Mesothelial cell of epicardium (in vitro differentiated cells): ENCODE measurements at places on chromosomes 2 and 18.

DNA sequence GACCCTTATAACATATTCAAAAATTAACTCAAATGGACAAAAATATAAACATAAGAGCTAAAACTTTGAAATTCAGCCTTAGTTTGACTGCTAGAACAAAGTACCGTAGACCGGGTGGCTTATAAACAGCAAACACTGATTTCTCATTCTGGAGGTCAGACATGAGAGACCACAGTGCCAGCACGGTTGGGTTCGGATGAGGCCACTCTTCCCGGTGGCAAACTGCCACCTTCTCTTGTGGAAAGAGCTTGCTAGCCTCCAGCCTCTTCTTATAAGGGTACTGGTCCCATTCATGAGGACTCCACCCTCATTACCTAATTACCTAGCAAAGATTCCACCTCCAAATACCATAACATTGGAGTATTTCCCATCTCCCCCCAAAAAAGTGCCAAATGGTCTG is 91.3 kb downstream of the FAM210A start:
- H3K4me3 ChIP-seq = no peak overlapping the region
- no peak for DNase-seq
- H3K27me3 ChIP-seq = no peaks in the 10 kb centered on the region

DNA sequence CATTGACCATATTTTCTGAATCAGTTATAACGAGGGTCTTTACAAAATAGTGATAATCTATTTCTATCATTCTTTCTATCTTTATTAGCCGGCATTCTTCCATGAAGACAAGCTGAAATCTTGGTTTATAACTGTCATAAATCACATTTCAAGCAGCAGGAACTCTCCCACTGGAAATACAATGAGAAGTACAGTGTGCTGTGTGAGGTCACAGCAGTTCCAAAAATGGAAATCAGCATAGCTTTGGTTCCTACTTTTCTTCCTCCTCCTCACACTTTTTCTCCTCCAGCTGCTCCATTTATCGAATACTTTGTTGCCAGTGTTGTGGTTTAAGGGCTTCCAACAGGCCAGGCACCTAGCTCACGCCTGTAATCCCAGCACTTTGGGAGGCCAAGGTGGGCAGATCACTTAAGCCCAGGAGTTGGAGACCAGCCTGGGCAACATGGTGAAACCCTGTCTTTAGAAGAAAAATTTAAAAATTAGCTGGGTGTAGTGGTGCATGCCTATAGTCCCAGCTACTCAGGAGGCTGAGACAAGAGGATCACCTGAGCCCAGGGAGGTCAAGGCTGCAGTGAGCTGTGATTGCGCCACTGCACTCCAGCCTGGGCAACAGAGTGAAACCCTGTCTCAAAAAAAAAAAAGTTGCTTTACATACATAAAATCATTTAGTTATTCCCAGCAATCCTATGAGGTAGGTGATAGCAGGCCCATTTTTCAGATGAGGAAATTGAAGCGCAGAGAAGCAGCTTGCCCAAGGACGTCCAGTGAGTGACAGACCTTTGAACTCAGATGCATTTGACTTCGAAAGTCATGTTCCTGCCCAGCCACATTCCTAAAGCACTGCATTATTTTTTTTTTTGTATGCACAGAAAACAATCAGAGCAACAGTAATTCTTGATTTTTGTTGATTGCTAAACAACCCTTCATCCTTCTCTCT is 34.0 kb upstream of the GPR55 start:
- H3K4me1 ChIP-seq = peaks cover 11% of the 10 kb centered on the region
- H3K4me3 ChIP-seq = peak overlapping the region; percentile 16
- no peaks in the 10 kb centered on the region for H3K36me3 ChIP-seq

GRCh38 chr2:46772500-46772899 is 143.1 kb downstream of the MCFD2 start:
- no peak for DNase-seq
- no peaks in the 10 kb centered on the region for H3K27me3 ChIP-seq
- H3K4me3 ChIP-seq = no peak overlapping the region
- H3K27ac ChIP-seq = no peak overlapping the region

DNA sequence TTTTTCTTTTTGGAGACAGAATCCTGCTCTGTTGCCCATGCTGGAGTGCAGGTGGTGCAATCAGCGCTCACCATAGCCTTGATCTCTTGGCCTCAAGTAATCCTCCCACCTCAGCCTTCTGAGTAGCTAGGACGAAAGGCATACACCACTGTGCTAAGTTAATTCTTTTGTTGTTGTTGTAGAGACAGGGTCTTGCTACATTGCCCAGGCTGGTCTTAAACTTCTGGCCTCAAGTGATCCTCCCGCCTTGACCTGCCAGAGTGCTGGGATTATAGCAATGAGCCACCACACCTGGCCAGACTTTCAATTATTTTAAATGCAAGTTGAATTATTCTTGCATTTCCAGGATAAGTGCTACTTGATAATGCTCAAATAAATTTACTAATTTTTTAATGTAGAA is 126.5 kb downstream of the DTNB start:
- H3K27ac ChIP-seq = no peak overlapping the region
- H3K27me3 ChIP-seq = no peaks in the 10 kb centered on the region
- H3K4me3 ChIP-seq = no peak overlapping the region
- no peak for DNase-seq
- no peaks in the 10 kb centered on the region for H3K36me3 ChIP-seq
- H3K4me1 ChIP-seq = peaks cover 10% of the 10 kb centered on the region

DNA sequence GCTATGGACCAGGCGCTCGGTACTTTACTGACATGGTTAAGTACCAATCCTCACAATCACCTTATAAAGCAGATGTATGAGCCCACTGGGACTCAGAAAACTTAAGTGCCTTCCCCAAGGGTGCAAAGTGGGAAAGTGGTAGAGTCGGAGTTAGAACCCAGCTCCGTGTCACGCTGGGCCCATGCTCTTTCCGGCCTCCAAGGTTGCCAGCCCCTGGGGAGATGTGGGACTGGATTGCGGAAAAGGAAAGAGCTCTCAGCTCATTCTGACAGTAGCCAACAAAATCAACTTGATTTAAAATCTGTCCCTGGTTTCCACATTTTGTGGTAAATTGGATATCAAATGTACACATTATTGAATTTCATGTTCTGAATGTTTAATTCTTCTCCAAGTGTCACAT is 403.8 kb downstream of the DCDC2C start:
- H3K27me3 ChIP-seq = peaks cover 12% of the 10 kb centered on the region
- no peak overlapping the region for H3K27ac ChIP-seq
- no peaks in the 10 kb centered on the region for H3K36me3 ChIP-seq
- no peaks in the 10 kb centered on the region for H3K4me1 ChIP-seq

- no peaks in the 10 kb centered on the region for H3K36me3 ChIP-seq
- H3K4me1 ChIP-seq = peaks cover 61% of the 10 kb centered on the region
- H3K27ac ChIP-seq = no peak overlapping the region
Observed at GRCh38 chr18:10064267-10064666, 150.5 kb downstream of the VAPA start.

DNA sequence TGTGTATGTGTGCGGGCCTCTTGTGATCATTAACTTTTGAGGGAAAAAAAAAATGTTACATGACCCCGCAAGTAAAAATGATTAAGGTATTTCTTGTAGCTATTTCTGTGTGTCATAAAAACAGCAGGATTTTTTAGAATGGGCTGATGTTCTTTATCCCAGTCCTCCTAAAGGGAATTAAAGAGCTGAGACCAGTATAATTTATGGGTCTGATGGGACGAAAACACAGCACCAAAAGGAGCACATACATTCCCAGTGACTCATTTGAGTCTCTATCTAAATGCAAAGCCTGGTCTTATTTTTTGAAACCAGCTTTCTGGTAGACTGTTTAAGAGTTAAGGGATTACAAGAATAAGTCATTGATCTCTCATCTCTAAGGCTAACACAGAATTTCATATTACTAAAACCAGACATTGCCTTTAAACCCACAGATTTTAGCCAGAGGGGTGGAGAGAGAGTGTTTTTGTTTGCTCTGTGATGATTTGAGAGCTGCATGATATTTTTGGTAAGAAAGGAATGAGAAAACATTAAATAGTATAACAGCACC is 342.3 kb upstream of the EPHA4 start:
- no peak for DNase-seq
- H3K4me3 ChIP-seq = no peak overlapping the region
- no peaks in the 10 kb centered on the region for H3K36me3 ChIP-seq
- H3K27me3 ChIP-seq = no peaks in the 10 kb centered on the region
- H3K27ac ChIP-seq = peak overlapping the region; percentile 37

- H3K27me3 ChIP-seq = no peaks in the 10 kb centered on the region
- H3K4me1 ChIP-seq = no peaks in the 10 kb centered on the region
- peaks cover 1% of the 10 kb centered on the region for H3K36me3 ChIP-seq
- no peak for DNase-seq
- H3K27ac ChIP-seq = no peak overlapping the region
Observed at GRCh38 chr2:207937823-207938222, 87.5 kb downstream of the PLEKHM3 start.

DNA sequence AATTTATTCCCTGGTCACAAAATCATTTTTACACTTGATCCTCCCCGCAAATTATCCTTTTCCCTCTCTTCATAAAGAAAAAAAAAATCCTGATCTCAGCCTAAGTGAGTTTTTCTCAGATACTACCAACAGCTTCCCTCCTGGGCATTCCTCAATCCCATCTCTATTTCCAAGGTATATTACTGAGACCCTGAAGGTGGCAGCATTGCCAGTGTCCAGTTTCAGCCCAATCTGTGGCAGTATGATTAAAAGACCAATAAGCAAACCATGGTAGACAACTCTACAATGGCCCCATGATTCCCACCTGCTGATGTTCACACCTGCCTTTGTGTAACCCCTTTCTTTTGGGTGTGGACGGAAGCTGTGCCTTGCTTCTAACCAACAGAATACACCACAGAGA is 45.1 kb downstream of the CCDC93 start:
- H3K4me1 ChIP-seq = peaks cover 6% of the 10 kb centered on the region
- H3K27me3 ChIP-seq = no peaks in the 10 kb centered on the region
- peaks cover 22% of the 10 kb centered on the region for H3K36me3 ChIP-seq

- H3K36me3 ChIP-seq = no peaks in the 10 kb centered on the region
- DNase-seq = no peak
- H3K4me3 ChIP-seq = no peak overlapping the region
- H3K27me3 ChIP-seq = peaks cover 8% of the 10 kb centered on the region
Observed at GRCh38 chr2:98149333-98149697, 62.3 kb downstream of the VWA3B start.

DNA sequence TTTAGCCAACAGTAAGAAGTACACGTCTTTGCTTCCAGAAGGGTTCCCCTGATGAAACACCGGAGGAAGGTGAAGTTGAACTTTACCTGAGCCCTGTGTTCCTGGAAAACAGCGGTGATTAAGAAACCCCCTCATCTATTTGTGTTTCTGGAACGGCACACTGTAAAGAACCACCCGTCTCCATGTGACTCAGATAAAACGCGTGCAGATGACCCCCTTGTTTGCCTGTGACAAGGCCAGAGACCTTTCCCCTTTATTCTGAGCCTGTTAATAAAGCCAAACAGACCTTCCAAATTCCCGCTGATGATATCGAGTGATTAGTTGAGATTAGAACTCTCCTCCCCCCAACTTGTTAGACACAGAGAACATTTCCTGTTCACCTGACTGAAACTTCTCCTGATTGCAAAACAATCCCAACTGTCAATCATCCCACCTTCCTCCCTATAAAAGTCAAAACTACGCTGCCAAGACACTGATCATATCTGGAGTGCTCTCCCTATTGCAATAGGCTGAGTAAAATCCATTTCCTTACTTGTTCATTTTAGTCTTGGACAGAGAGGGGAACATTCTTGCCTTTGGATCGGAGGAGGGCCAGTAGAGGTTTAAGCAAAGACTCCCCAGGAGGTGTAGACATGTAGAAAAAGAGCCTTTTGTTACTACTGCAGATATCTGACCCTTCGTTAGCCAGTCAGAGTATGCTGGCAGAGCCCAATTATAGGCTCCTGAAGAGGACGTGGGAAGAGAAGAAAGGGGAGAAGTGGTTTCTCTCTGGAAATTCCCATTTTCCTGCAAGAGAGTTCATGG is 914 bp upstream of the IWS1 start:
- H3K4me1 ChIP-seq = peaks cover 15% of the 10 kb centered on the region
- peak overlapping the region; percentile 93 for H3K4me3 ChIP-seq
- peak overlapping the region; percentile 100 for H3K27ac ChIP-seq
- H3K36me3 ChIP-seq = peaks cover 4% of the 10 kb centered on the region
- peaks cover 12% of the 10 kb centered on the region for H3K27me3 ChIP-seq

- H3K4me3 ChIP-seq = no peak overlapping the region
- no peak for DNase-seq
- H3K36me3 ChIP-seq = peaks cover 16% of the 10 kb centered on the region
- no peak overlapping the region for H3K27ac ChIP-seq
- peaks cover 18% of the 10 kb centered on the region for H3K4me1 ChIP-seq
Observed at GRCh38 chr18:2985628-2986027, 27.3 kb downstream of the LPIN2 start.

- peaks cover 26% of the 10 kb centered on the region for H3K4me1 ChIP-seq
- DNase-seq = peak; percentile 70
- H3K36me3 ChIP-seq = no peaks in the 10 kb centered on the region
- H3K4me3 ChIP-seq = peak overlapping the region; percentile 79
- peak overlapping the region; percentile 96 for H3K27ac ChIP-seq
Observed at GRCh38 chr18:34493099-34493544, 217.0 kb upstream of the DTNA start.

- peaks cover 38% of the 10 kb centered on the region for H3K4me1 ChIP-seq
- no peaks in the 10 kb centered on the region for H3K27me3 ChIP-seq
- no peak for DNase-seq
- no peaks in the 10 kb centered on the region for H3K36me3 ChIP-seq
- no peak overlapping the region for H3K4me3 ChIP-seq
- H3K27ac ChIP-seq = no peak overlapping the region
Observed at GRCh38 chr2:239272626-239273025, 128.2 kb downstream of the HDAC4 start.
